ENCODE measurements at places on chromosomes 12 and 14.

- DNase-seq = no peak
Measured at GRCh38 chr12:108133482-108133881, 4.4 kb downstream of the WSCD2 start.

DNA sequence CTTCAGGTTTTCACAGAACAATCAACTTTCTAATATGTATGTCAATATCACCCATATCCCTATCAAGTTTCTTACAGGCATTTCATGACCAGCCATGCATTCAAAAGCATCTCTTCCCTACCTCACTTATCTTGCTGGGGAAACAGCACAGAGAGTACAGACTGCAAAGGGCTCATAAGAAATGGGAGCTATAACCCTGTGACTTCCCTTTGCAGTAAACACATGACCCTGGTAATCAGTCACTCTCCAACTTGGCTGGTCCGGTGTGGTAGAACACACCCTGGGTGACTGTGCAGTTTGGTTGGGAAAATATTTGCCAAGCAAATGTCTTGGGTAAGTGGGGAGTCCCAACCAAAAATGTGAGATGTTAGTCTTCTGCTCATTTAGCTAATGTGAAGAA, 49.4 kb upstream of the TMCC3 start:
- DNase-seq = no peak

GRCh38 chr12:69274861-69275260, 35.5 kb downstream of the CPSF6 start:
- DNase-seq = no peak

GRCh38 chr12:71683633-71684032, 2.2 kb upstream of the TMEM19 start:
- DNase-seq = no peak

GRCh38 chr12:1797991-1798640, 22.2 kb upstream of the LRTM2 start:
- DNase-seq = no peak

GRCh38 chr12:127150028-127150427, 1116.9 kb upstream of the TMEM132C start:
- no peak for DNase-seq

GRCh38 chr14:103315941-103316340, 18.1 kb upstream of the EIF5 start:
- DNase-seq = no peak

DNA sequence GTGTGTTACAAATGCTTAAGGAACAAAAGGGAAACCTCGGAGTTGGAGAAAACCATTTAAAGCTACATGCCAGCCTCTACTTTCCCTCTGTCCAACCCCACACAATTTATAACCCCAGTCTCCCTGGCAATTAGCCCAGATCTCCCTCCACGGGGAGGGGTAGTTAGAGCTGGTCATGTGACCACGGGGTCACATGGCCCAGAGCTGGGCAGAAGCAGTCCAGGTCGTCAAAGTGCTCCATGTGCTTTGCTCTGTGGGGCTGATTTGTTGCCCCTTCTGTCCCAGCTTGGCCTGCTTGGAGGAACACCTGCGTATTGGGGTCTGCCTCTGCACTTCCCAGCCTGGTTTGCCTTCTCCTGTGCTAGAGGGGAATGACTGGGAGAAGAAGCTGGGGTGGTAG, 219.1 kb downstream of the RBM19 start:
- no peak for DNase-seq

DNA sequence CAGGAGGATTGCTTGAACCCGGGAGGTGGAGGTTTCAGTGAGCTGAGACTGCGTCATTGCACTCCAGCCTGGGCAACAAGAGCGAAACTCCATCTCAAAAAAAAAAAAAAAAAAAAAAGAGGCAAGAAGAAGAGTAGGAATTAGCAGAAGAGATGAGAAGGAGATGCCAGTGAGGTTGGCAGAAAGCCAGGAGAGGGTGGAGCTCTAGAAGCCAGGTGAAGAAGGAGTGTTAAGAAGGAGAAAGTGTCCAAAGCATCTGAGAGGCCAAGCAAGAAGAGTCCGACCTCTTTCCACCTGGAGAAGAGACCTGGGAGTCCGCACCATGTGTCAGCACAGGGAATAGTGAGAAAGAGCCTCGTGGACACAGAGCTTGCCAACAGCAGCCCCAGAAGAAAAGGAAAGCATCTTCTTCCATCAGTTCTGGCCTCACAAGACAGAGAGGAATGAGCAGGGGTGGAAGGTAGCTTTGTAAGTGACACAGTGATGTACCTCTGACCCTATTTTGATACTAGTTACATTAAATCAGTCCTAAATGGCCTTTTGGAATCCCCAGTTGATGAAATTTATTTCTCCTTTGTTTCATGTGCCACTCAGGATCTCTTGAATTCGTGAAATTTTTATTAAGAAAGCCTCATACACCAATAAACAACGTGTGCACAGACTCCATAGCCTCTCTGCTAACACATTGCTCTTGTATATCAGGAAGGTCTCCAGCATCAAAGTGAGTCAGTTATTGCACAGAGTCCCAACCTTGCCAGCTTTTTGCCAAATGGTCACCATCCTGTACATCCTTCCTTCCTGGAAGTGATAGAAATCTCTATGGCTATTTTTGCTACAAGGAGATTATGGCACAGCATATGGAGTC, 70.6 kb downstream of the SAMD4A start:
- no peak for DNase-seq

GRCh38 chr14:82689948-82690347, 1156.3 kb upstream of the SEL1L start:
- DNase-seq = no peak

GRCh38 chr12:68279227-68280054, 26.0 kb upstream of the IL22 start:
- DNase-seq = no peak

DNA sequence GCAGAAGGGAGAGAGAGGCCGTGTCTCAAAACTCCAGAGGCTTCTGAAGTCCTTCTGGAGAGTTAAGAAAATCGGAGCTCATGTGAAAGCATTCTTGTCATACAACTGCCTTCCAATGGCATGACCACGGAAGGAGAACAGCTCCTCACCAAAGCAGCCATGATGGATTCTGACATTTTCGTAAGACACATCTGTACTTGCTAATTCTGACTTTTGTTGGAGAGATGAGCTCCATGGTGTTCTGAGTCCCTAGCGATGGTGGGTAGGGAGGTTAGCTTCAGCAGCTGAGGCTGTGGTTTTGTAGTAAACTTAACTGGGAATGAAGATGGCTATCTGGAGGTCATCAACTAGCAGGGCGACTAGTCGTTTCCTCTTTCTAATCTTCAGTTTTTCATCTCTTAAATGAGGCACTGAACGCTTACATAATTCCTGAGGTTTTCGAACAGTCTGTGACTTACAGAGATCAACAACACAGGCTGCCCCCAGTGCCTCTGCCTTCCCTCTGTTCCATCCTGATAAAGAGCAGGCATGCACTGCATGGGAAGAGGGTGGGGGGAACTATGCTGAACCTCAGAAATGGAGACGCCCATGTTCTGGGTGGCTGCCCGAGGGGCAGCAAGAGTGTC, 28.6 kb upstream of the DICER1 start:
- no peak for DNase-seq

DNA sequence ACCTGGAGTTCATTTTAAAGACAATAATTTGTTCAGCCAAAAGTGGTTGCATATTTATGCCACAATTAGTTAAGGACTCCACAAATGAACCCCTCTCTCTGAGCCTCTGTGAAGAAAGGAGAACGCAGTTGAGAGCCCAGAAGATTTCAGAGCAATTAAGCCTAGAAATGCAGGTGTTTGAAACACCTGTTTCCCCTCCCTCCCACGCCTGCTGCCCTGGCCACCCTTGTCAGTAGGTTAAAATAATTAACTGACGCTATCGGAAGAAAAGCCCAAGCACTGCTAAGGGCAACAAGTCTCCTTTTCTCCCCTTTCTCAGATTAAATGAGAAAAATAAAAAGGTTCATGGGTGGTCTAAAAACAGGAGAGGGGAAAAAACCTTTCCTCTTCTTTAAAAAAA, 99.2 kb downstream of the PPM1A start:
- no peak for DNase-seq

- peak; percentile 34 for DNase-seq
Measured at GRCh38 chr14:30525833-30526232, 33.1 kb upstream of the G2E3 start.

DNA sequence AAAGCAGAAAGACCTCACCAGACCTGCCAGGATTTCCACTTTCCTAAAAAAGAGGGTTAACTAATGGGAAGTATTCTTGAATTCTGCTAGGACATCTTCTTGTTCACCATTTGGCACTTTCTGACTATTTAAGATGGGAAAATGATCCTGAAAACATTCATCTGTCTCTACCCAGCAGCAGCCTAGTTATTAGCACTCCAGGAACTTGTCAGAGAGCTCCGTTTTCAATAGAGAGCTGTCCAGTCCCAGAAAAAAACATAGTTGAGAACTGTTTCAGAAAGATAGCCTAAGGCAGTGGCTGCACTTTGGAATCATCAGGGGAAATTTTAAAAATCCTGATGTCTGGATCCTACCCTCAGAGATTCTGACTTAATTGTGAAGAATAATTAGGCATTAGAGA, 22.1 kb upstream of the CEP83 start:
- DNase-seq = no peak

- DNase-seq = peak; percentile 64
Measured at GRCh38 chr12:6925540-6926279, 2.0 kb upstream of the ATN1 start.

GRCh38 chr12:78293059-78293686, 462.5 kb downstream of the NAV3 start:
- DNase-seq = no peak

- peak; percentile 1 for DNase-seq
Measured at GRCh38 chr12:80353254-80353653, 90.8 kb upstream of the PTPRQ start.

DNA sequence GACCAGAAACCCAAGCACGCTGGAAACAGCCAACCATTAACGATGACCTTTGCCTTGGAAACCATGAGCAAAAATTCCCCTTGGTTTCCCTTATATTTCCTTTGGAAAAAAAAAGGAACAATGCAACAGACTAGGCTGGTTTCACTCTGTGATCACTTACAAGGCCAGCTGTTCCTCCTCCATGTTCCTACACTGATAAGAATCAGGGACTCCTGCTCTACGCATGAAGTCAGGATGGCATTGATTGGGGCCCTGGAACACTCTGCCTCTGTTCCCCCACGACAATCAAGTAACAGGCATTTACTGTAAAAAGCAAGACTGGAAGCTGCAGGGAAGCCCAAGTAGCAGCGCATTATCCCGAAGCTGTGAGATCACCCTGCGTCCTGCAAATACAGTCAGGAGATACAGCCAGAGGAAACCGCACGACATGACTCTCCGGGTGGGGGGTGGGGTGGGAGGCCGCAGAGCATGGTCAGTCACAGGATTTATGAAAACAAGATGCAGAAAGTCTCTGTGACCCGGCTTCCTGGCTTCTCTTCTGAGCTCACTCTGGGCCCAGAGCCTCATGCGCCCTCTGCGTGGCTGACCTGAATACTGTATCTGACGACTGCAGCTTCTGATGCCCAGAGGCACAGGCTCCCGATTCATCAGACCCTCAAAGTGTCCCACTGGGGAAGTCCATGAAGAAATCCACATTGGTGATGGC, 31.1 kb downstream of the SSH1 start:
- peak; percentile 92 for DNase-seq

DNA sequence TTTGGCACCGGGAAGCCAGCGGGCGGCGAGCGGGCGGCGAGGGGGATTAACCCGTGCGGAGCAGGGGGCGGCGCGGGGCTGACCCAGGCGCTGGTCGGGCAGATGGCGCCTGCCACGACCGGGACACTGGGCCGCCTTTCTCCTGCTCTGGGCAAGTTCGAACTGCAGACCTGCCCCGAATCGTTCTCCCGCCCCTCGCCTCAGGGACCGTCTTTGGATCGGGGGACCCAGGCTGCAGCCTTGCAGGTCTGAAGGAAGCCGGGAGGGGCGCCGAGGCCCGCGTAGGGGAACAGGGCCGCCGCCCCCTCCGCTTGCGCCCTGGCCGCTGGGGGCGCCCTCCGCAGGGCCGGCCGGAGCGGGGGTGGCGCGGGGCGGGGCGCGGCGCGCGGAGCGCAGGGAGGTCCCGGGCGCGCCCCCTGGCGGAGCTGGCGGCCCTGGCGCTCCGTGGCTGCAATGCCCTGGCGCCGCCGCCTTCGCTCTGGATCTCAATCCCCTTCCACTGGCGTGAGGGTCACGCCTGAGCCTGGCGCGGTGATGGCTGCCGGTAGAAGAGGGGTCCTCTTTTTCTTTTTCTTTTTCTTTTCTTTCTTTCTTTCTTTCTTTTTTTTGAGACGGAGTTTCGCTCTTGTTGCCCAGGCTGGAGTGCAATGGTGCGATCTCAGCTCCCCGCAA, 449 bp upstream of the LTBP2 start:
- peak; percentile 56 for DNase-seq

GRCh38 chr12:104953323-104953722, 4.8 kb downstream of the SLC41A2 start:
- no peak for DNase-seq

DNA sequence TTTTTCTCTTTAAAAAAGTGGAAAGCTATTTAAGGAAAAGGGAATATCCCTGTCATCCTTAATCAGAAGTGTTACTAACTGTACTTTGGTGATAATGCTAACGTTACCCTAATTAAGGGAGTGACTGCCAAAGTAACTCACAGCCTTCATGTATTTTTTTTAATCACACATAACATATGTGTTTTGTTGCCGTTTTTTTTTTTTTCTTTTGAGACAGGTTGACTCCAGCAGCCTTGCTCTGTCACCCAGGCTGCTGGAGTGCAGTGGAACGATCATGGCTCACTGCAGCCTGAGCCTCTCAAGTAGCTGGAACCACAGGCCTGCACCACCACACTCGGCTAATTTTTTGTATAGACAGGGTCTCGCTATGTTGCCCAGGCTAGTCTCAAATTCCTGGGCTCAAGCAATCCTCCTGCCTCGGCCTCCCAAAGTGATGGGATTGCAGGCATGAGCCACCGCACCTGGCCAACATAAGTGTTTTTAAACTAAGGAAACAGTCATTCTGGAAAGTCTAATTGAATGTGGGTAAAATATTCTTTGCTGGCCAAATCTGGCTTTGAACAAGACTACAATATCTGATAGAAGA, 56.5 kb downstream of the HECTD4 start:
- DNase-seq = no peak

All from AG09319 (cell line).